GM23338 (cell line): ENCODE measurements at places on chromosomes 2 and 18. TPM values are rescaled to one million over a fixed set of nuclear protein-coding genes. Genes with fewer than 3 reads are reported as not detected.

RAX gene
- total RNA-seq: 0.03 and 0.08 TPM in 2 replicates

- DNase-seq: no peak
These were observed 259.8 kb downstream of the PHLPP1 start for GRCh38 chr18:62974928-62975675.

DNA sequence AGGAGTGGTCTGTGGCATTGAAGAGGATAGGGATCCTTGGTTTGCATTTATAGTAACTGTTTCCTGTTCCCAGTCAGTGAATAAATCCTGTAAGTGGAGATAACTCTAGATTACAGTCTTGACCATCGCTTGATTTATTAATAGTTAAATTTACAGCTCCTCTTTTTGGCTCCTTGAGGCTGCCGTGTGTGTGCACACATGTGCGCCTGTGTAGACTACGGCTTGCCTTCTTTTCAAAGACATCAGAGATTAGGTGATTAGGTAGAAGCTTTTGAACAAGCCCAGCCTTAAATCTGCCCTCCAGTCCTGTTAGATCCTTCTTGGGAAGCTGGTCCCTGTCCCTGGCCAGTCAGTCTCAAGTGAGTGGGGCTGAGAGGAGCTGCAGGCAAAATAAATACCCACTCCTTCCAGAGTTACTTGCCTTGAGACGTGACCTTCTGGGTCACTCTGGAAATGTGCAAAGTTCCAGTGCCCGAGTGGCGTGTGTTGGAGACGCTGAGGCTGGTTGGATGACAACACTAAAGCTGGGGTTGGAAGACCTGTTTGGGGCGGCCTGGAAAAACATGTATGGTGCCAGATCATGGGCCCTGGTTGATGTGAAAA lies 32.0 kb downstream of the TCF7L1 start:
- DNase-seq: no peak

DNA sequence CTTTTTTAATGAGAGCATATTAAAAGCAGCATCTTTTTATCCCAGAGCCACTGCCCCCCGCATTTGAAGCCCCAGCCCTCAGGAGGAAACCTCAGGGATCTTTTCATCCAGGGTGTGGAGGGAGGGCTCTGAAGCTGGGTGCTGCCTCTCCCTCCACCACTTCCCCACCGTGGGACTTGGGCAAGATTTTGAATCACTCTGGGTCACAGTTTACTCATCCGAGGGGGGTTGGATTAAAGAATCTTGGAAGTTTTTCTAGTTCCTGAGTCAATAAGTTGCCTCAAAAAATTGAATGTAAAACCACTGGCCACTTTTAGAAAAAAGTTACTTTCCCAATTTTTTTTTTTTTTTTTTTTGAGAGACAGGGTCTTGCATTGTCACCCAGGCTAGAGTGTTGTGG lies 62.0 kb upstream of the ANKRD44 start:
- DNase-seq: no peak

DNA sequence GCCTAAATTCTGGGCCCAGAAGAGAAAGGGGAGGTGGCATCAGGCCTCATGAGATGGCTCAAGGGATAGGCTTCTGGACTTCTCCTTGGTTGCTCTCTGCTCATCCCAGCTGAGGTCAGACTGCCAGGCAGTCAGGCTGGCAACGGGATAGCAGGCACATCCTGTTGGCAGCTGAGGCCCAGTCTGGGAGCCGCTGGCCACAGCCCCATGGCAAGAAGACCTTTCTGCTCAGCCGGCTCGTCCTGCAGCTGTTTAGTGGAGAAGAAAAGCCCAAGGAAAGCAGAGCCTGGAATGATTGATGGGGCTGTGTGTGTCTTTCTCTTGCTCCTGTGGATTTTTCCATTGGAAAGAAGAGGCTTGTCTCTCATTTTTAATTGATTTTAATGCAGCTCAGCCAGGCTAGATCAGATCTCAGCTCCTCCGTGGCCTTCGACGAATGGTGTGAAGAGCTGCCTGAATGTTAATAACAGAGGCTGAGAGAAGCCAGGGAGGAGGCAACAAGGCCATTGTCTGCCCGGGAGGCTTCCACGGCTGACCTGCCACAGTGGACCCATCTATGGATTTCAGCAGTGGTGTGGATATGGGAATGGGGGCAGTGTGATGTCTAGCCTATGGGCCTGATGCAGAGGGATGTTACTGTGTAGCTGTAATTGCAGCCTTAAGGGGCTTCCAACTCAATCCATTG lies 99.5 kb downstream of the HS1BP3 start:
- no peak for DNase-seq

- no peak for DNase-seq
These were observed 168.0 kb downstream of the SPP2 start for GRCh38 chr2:234218266-234219045.

EML6 gene
- total RNA-seq: 1.1 and 6.2 TPM in 2 replicates

- DNase-seq: no peak
These were observed 9.9 kb downstream of the BMP10 start for GRCh38 chr2:68861330-68861729.

GRCh38 chr2:220756653-220757052 lies 815.5 kb downstream of the EPHA4 start:
- peak; percentile 27 for DNase-seq

DNA sequence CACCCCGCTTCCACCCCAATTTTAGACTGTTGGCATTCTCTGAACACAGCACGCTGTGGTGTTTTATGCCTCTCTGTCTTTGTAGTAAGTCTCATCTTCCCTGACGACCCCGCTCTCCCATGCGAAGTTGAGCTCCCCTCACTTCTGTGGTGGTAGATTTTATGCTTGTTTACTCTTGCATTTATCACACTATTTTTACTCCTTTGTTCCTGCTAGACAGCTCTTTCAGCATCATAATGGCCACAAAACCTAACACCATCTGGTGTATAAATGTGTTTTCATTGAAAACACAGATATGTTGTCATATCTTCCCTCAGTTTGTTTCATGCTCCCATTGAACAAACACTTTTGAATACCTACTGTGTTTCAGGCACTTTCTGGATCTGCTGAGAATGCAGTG lies 57.1 kb downstream of the PKP4 start:
- no peak for DNase-seq

DNA sequence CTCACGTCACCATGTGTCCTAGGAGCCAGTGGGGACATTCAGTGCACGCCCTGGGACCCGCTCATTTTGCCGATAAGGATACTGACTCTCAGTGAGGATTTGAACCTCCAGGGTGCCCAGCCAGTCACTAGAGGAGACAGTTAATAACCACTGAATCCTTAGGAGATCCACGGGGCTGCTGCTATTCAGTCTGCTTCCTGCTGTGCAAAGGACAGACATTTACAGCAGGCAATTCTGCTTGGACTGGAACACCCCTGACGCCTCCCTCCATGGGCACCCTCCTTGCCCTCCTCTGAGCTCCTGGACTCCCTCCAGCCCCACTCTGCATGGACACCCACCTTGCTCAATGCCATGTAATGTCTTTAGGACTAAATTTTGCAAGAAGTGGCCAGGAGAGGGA lies 265.5 kb downstream of the EIPR1 start:
- DNase-seq: no peak
